Midbrain (tissue), 1 donor: ENCODE measurements at places on chromosomes 2 and 18.
A peak's percentile ranks its signal among the peaks of the same experiment; 100 is the strongest.

DNA sequence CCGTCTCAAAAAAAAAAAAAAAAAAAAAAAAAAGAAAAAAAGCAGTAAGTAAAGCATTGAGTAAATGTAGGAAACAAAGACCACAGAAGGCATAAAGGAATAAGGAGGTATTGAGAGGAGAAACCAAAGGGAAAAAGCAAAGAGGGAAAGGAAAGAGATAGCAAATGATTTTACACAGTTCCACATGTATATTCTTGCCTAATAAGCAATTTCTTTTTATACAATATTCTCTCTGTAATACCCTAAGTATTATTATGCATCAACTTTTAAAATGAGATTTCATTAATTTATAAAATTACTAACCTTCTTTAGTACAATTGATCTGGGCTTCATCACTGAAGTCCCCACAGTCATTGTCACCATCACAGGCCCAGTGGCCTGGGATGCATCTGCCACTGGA, 1180.9 kb downstream of the LRP1B start:
- DNase-seq, result no peak

- DNase-seq, result peak; percentile 34
These were observed 43.5 kb downstream of the CYP27C1 start for GRCh38 chr2:127176371-127177311.

DNA sequence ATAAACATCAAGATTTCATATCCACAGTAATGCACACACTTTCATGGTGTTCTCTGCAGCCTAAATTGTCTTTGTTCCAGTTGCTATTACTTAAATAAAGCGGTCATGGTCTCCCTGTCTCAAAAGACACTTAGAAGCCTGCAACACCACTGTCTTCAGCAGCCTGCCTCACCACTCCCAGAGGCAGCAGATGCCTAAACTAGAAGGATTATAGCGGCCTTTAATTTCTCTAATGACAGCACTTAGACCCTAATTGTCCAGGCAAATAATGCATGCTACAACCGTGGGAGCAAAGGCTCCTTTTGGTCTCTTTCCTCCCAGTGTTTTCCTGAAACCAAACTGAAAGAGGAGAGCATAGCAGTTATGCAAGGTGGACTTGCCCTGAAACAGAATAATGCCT, 248.8 kb upstream of the SLC39A10 start:
- no peak for DNase-seq

- no peak for DNase-seq
These were observed 46.3 kb downstream of the ITSN2 start for GRCh38 chr2:24313744-24314632.

DNA sequence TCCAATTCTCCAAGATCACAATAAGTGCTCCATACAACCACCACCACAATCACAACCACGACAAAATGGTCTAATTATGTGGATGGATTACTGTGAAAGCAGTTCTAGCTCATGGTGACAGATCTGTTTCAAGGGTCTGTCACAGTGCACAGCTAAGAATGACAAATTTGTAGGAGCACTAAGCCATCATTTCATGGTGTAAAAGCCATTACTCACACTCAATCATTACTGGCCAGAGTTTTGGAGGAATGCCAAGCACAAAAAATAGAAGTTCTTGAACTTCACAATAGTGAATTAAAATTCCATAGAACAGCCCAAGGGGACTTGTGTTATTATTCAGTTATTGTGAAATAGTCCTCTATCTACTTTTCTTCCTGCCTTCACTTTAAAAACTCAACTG, 2.3 kb downstream of the CPS1 start:
- no peak for DNase-seq

GRCh38 chr2:209138079-209138478, 285.8 kb upstream of the MAP2 start:
- no peak for DNase-seq

DNA sequence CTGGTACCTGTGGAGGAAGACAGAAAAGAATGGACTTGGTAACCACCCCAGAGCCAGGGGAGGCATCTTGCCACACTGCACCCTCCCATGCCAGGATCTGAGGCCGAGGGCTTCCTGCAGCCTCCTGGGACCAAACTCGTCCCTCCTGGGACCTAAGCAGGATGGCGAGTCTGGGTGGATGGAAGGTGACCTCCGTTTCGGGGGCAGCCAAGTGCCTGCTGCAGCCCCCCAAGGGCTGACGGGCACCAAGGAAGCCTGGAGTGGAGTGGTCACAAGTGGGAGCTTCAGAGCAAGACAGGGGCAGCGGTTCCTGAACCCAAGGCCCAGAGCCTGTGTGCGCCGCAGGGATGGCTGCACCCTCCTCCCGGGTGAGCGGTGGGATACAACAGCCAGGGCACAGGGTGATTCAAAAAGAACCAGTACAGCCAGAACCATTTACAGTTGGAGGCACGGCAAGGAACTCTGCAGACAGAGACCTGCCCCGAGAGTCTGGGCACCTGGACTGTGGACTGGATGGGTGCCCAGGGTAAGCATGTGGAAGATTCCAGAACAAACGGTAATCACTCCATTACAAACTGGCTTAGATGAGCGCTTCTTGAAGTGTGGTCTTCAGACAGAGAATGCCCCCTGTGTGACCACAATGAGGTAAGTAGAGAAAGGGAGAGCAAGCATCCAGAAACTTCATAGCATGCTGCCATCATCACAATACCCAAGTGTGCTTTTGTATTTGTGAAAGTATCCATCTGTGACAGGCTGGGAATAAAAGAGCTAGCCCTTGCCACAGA, 12.1 kb downstream of the HS1BP3 start:
- DNase-seq, result no peak

- DNase-seq, result peak; percentile 72
These were observed at the start of gene PPP1R1C for GRCh38 chr2:181985632-181986205. Gene PPP1R1C (plus strand): TSS chr2:181985853. CDS start chr2:181986111, 258 bp downstream.

GRCh38 chr18:7165846-7166393, 48.3 kb upstream of the LAMA1 start:
- DNase-seq, result no peak

DNA sequence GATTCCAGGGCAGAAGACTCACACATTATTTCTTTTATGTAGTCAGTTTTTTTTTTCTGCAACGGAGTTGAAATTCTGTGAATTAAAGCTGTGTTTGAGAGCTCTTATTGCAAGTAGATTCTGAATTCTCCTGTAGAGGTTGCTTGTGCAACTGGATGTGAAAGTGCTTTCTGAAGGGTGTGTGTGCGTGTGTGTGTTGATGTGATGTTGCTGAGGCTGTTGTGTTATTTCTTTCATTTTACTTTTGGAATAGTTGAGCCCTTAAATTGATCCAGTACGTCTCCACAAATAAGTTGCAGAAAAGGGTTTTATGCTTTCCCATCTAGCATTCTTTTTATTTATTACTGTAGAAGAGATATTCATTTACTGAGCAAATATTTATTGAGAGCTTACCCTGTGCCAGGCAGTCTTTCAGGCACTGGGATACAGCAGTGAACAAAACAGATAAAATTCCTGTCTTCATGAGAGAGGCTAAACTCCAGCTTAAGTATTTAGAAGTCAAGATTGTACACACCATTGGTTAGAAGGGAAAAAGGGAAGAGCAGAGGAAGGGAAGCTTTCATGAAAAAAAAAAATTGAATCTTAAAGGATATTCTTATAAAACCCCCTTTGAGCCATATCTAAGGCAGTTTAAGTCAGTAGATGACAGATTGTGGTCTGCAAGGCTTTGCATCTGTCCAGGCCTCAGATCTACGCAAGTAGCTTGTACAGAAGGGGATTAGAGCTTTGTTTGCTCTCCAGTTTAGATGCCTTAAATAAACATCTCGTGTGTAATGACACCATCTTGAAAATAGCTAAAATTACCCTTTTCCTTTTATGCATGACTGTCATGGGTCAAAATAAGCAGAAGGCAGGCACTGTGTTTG, 58.2 kb downstream of the MYO1B start:
- DNase-seq, result no peak
